ENCODE measurements at places on chromosomes 4 and X.

DNA sequence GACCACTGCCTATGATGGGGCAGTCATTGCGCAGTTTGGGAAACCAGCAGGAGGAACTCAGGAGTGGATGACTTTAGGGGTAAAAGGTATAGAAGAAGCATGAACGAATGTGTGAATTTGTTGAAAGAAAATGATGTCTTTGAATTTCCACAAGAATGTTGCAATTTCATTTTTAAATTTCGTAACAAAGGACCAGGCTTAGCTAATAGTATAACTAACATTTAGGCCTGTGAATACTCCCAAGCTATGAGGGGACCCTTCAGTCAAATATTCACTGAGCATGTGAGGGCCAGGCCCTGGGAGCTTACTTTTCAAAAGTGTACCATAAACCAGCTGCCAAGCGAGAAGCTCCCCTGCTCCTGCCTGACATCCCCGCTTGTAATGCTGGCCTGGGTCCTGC, 5.3 kb downstream of the MPC1L start:
- DNase-seq: no peak

- DNase-seq: no peak
Observed at GRCh38 chr4:108224611-108225053, 55.9 kb upstream of the LEF1 start.

DNA sequence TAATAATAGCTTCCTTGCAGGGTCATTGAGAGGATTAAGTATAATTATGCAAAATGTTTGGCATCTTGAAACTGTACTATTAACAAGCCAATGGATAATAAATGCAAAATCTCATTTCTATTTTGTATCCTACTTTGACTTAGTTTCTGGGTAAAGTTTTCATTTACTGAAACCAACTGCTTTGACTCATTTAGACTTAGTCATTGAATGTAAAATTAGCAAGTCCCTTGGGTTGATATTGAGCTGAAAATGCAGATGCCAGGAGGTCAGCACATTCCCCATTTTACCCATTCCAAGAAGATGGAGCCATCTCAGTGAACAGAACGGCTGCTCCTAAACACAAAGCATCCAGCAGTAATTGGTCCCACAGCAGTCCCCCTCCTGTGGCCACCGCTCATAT, 74.7 kb upstream of the GATB start:
- DNase-seq: no peak

- DNase-seq: no peak
Observed at GRCh38 chr4:149897783-149898182, 82.1 kb upstream of the IQCM start.

- no peak for DNase-seq
Observed at GRCh38 chrX:40855411-40855810, 120.1 kb upstream of the MED14 start.
